ENCODE measurements at places on chromosomes 1 and 21.

GRCh38 chr1:6300342-6301048, 39.6 kb upstream of the GPR153 start:
- DNase-seq = no peak

DNA sequence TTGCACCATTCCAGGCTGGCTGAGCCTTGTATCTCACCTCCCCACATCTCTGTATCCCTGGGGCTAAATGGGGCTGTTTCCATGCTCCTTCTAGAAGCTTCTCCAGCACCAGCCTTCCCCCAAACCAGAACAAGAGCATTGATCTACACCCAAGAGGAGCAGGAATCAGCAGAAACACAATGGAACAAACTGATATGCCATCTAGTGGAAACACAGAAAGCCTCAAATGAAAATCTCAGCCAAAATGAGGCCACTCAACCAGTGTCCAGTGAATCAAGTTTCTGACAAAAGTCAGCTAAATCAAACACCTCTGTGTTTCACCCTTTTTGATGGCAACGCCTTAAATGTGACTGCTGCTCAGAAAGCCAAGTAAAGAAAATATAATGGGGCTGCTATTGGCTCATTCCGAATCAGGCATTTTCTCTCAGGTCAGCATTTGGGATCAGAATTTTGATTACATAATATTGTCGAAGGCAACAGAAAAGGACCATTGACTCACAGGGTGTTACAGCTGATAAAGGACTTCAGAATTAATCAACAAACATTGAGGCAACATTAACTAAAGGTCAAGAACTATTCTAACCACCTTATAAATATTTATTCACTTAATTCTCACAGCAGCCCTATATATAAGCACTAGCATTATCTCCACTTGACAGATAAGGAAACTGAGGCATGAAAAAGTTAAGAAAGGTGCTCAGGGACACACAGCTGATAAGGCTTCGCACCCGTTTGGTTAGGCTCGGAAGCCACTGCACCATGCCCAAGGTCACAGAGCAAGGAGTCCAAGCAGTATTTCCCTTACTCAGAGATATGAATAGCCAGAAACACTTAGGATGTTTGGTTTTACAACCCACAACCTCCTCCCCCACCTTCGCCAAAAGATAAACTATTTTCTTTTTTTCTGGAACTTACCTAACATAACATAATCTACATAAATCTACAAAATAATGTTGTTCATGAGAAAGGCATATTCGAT, 85.8 kb upstream of the KCNJ15 start:
- no peak for DNase-seq

DNA sequence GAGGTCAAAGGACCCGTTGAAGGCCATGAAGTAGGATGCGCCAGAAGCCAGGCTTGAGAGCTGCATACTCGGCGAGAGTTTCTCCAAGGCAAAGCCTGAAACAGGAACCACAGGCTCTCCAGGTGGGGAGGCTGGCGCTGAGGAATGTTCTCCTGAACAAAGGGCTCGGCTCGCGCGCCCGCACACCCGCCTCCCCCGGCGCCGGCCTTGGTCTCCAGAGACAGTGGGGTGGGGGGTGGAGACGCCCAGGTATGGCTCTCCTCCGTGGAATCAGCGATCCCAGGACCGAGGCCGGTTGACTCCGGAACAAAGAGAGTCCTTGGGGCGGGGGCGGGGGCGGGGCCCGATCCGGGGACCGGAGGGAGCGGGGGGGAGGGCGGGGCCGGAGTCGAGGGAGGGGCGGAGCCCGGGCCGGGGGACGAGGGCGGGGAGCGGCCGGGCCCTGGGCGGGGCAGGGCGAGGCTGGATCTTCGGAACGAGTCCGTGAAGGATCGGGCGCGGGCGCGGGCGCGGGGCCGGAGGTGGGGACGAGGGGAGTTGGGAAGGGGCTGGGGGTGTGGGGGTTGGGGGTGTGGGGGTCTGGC, 85.0 kb downstream of the NKAIN1 start:
- DNase-seq = peak; percentile 61

- no peak for DNase-seq
Measured at GRCh38 chr1:89499320-89499719, 25.3 kb upstream of the LRRC8B start.

DNA sequence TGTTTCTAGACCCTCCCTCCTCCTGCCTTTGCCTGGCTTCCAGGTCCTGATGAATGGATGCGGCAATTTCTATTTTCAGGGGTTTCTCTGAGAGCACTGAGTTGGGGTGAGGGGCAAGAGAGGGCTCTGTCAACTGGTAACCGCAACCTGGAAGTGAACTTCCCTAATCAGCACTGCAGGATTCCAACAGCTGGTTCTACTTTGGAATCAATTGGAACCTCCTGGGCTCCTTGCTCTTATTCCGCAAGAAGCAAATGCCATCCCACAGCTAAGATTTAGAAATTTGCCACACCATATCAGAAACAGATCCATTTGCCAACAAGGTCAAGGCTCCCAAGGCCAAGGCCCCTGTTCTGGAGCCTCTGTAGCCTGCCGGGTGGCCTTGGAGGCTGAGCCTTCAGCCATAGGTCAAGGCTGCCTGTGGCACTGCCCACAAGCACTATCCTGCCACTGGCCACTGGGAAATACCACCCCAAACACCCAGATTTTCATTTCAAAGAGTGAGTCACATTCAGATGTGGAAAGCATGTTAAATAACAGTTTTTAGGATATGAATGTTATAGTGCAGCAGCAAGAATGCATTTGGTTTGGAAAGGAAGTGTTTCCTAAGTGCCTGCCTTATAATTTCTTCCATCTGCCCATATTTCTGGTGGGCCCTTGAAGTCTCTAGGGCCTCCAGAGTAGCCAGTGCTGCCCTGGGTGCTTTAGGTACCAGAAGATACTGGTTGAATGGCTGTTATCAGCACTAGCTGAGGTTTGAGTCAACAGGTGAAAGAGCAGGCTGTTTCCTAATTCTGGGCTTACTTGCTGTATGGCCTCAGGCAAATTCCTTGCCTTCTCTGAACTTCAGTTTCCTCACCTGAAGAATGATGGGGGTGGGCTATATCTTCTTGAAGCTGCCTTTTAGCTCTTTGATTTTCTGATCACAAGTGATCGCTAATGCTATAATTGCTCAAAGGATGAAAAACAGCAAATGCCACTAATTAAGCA, 56.3 kb upstream of the JUN start:
- DNase-seq = no peak

DNA sequence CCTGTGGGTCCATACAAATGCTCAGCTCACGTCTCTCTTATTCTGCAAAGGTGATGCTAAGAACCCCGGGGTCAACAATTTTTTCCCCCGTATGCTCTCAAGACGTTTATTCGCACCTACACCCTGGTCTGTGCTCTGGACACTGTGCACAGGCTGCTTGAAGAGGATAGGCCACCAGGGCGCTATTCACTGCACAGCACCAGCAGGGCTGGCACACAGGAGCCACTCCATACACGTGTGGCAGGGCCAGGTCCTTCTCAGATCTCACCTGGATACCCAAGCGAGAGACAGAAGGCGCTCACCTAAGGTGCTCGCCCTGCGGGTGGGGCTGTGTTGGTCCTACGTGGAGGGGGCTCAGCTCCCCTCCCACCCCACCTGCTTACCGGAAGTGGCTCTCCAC, 16.7 kb downstream of the TMEM63A start:
- DNase-seq = no peak

DNA sequence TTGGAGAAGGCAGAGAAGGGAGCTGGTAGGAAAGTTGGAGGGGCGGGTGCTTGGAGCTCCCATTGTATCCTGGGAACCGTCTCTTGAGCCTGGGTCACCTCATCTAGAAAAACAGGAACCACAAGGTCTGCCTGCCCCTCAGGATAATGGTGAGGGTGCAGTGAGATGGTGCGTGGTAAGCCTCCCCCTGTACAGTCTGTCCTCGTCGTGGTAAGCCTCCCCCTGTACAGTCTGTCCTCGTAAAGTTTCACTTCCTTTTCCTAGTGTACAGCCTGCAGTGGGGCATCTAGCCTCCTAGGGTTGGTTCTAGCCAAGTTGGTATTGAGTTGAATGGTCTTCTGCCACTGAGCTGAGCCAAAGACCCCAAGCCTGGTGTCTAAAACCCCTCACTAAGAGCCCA, 66.5 kb upstream of the IGSF21 start:
- peak; percentile 30 for DNase-seq

- DNase-seq = no peak
Measured at GRCh38 chr1:33710967-33711366, 152.9 kb upstream of the HMGB4 start.

- DNase-seq = no peak
Measured at GRCh38 chr1:12402159-12402673, 172.4 kb downstream of the VPS13D start.

DNA sequence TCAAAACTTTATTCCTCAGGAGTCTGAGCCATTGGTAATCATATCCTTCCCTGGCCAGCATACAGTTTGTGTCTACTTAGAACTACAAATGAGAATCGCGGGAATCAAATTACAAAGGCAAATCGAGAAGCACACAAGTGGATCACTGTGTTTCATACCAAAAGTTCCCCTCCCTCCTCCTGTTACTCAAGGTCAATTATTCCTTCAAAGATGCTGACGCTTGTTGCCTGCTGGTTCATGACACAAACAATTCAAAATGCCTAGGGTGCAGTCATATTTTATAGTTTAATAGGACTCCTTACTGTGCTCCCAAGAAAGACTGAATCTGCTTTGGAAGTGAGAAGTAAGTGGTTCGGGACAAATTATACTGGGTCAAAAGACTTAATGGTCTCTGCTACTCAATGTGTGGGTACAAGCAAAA, 93.0 kb upstream of the PBX1 start:
- DNase-seq = no peak

- no peak for DNase-seq
Measured at GRCh38 chr1:185636848-185637247, 97.3 kb upstream of the HMCN1 start.

DNA sequence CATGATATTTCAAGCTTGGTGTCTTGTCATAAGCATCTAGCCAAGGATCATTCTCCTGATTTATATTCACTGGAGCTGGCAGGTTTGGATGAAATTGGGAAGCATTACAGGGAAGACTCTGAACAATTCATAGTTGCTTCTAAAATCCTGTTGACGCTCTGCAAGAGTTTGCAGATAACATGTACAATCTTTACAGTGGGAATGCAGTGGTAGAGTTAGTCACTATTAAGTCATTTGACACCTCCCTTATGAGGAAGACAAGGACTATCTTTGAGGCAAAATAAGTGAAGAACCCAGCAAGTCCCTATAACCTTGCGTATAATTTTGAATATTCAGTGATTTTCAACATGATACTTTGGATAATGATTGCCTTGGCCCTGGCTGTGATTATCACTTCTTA, 45.3 kb upstream of the CRB1 start:
- DNase-seq = no peak
